ENCODE measurements at places on chromosomes 7 and 10. TPM values are rescaled to one million over a fixed set of nuclear protein-coding genes. Genes with fewer than 3 reads are reported as not detected.

ELN gene
- total RNA-seq: not detected

DNA sequence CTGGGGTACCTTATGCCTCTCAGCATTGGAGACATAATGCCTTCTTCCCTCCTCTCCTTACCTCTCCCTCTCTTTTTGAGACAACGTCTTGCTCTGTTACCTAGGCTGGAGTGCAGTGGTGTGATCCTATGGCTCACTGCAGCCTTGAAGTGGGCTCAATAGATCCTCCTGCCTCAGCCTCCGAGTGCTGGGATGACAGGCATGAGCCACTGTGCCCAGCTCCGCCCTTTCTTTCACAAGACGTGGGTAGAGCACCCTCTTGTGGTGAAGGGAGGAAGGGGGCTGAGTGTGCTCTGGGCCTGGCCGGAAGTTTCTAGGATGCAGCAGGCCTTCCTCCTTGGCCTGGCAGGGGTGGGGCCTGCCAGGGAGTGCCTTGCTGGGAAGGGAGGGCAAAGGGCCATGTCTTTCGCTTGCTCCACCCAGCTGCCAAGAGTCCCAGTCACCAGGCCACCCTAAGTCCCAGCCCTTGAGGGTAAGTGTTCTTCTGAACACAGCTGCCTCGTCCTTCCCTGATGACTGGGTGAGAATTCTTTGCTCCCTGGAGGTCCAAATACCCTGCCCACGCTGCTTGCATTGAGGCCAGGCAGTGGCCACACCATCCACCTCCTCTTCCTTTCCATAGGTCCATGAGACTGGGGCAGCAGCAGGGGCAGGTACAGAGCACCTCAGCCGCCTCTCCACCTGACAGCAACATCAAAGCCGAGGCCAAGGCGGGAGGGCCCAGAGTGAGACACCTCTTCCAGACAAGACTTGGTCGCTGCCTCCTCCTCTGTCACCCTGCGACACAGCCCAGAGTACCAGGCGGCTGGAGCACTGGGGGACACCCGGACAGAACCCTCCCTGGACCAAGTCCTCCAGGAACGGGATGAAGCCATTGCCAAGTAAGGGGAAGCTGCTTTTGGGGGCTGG lies 3.7 kb downstream of the ABHD11 start:
- H3K27ac ChIP-seq: no peak overlapping the region
- H3K27me3 ChIP-seq: no peaks in the 10 kb centered on the region
- DNase-seq: peak; percentile 87
- no peak overlapping the region for H3K4me3 ChIP-seq

AKR1C2 gene
- total RNA-seq: 28.8 TPM

DNA sequence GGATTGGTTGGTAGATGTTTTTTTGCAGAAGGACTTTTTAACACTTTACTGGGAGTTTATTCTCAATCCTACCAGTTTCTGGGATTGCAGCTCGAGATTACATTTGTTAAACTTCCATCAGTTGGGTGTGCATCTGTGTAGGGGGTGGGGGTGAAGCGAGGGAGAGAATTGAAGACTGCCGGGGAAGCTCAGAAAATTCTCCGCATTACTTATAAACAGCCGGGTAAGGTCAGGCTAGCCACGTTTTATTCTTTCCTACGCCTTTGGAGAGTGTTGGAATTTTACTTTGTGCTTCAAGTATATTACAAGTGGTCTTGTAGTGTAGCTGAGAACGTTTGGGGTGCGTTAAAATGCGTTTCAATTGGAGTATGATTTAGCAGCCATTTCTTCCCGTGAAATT lies 1.1 kb downstream of the PALS2 start:
- H3K4me3 ChIP-seq: peak overlapping the region; percentile 81
- no peaks in the 10 kb centered on the region for H3K36me3 ChIP-seq
- no peaks in the 10 kb centered on the region for H3K27me3 ChIP-seq
- peaks cover 24% of the 10 kb centered on the region for H3K4me1 ChIP-seq
- no peak for DNase-seq

HMX2 gene
- 1.7 TPM for total RNA-seq

- H3K27me3 ChIP-seq: no peaks in the 10 kb centered on the region
- no peak for DNase-seq
- no peaks in the 10 kb centered on the region for H3K36me3 ChIP-seq
- H3K27ac ChIP-seq: no peak overlapping the region
- H3K4me1 ChIP-seq: peaks cover 26% of the 10 kb centered on the region
- no peak overlapping the region for H3K4me3 ChIP-seq
These were observed 178.1 kb upstream of the GRB10 start for GRCh38 chr7:50960621-50961310.

Measured in Caco-2 (cell line).